ENCODE measurements at places on chromosomes 2 and 18. TPM values are rescaled to one million over a fixed set of nuclear protein-coding genes. Genes with fewer than 3 reads are reported as not detected.

The KLHL41 gene
- total RNA-seq: 0.55 TPM

The TRIM43 gene
- not detected for total RNA-seq

The ATP8B1 gene
- 7.8 TPM for total RNA-seq

The SULT1C2 gene
- 0.64 TPM for total RNA-seq

The CFAP53 gene
- total RNA-seq: 0.16 TPM

The LRRC30 gene
- not detected for total RNA-seq

- no peak for DNase-seq
Observed at GRCh38 chr18:45580127-45580526, 35.1 kb upstream of the SLC14A2 start.

The SP140 gene
- total RNA-seq: 2.6 TPM

DNA sequence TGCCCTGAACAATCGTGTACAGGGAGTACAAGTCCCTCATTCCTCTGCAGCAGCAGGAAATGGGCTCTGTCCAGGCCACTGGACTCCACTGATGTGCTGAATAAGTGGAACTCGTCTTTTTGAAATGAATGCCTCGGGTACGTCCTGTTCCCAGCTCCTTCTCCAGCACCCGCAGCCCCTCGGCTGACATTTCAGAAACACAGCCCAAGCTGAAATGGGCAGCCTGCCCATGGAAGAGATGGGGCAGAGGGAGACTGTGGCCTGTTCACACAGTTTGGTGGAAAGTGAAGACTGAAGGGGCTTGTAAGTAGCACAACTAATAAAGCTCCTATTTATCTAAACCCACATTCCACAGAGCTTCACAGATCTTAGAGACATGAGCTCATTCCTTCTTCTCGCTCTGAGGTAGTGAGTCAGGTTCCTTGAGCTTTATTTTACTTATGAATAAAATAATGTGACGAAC is 498.6 kb downstream of the TXNL1 start:
- DNase-seq: no peak

GRCh38 chr2:49943944-49944778 is 789.8 kb upstream of the FSHR start:
- no peak for DNase-seq
